Stimulated activated CD8-positive, alpha-beta memory T cell treated with anti-CD3 and anti-CD28 coated beads, Interleukin-4, amount 100 ng/mL, for 4 hours (primary cell): ENCODE measurements at places on chromosomes 16 and 17.

DNA sequence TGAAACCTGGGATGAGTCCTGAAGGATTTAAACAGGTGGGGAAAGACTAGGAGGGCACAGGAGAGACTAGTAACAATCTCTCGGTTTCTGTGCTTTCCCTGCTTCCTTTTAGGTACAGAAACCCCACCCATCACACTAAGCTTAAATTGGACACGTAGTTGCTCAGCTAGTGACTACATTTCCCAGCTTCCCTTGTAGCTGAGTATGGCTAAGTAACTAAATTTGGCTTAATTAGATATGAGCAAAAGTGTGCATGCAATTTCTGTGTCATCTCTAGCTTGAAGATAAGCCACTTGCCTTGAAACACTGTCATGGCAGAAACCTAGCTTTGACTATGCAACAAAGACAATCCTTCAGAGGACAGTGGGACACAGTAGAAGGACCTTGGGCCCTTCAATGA is 36.5 kb downstream of the CACNG1 start:
- no peak for DNase-seq

- DNase-seq = no peak
These were observed 2.8 kb downstream of the ACE start for GRCh38 chr17:63479495-63480184.

- DNase-seq = no peak
These were observed 1.8 kb downstream of the EEF2K start for GRCh38 chr16:22207715-22208360.

DNA sequence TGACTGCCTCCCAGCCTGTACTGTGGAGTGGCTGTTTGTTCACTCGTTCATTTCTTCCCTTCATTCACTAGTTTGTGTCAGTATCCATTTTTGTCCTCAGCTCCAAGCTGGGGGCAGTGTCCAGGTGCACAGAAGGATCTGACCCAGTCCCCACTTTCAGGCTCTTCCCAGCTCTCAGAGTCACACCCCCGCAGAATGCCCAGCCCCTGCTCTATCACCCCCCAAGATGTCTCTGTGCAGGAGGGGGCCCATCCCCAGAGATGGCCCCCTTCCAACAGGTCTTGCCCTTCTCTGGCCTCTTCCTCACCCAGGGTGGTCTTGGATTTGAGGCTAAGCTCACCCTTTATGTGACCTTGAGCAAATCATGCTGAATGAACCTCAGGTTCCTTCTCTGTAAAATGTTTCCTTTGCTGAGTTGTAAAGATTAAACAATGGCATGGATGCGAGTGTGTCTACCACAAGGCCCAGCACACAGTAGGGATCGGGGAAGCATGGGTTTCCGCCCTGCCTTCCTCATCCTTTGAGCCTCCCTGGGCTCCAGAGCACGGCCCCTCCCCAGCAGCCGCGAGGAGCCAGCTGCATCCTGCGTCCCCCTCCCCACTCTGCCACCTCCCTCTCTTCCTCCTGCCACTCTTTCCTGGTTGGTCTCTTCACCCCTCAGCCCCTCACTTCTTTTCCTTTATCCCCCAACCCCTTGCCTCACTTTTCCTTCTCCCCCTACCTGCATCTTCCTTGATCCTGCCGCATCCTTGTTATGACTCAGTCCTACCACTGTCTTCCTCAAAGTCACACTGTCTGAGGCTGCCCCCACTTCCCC is 2.8 kb downstream of the FBXL19 start:
- DNase-seq = no peak

DNA sequence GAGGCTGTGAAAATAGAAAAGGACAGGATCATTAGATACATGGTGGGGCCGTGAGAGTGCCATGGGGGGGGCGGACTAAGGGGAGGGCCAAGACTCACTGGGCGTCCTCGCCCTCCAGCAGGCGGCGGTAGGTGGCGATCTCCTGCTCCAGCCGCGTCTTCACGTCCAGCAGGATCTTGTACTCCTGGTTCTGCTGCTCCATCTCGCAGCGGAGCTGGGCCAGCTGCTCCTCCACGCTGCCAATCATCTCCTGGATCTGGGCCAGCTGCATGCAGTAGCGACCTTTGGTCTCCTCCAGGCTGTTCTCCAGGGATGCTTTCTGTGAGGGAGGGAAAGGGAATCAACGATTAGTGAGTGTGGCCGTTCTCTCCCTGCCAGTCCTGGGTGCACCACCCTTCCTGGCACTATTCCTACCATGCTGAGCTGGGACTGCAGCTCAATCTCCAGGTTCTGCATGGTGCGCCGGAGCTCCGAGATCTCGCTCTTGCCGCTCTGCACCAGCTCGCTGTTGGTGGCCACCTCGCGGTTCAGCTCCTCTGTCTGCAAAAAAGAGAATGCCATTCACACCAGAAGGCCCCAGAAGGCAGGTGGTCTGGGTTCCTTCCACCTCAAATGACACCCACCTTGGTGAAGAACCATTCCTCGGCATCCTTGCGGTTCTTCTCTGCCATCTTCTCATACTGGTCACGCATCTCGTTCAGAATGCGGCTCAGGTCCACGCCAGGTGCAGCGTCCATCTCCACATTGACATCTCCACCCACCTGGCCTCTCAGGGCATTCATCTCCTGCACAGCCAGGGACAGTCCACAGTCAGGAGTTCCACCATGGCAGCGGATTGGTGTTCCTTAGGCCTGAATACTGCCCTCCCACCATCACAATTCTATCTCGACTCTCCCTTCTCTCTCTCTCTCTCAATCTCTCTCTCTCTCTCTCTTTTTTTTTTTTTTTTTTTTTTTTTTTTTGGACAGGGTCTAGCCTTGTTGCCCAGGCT is 3.3 kb downstream of the KRT14 start:
- DNase-seq = no peak

- DNase-seq = no peak
These were observed 13.5 kb upstream of the BHLHA9 start for GRCh38 chr17:1256699-1257098.

GRCh38 chr16:57093666-57094564 is 1.5 kb downstream of the CPNE2 start:
- no peak for DNase-seq

DNA sequence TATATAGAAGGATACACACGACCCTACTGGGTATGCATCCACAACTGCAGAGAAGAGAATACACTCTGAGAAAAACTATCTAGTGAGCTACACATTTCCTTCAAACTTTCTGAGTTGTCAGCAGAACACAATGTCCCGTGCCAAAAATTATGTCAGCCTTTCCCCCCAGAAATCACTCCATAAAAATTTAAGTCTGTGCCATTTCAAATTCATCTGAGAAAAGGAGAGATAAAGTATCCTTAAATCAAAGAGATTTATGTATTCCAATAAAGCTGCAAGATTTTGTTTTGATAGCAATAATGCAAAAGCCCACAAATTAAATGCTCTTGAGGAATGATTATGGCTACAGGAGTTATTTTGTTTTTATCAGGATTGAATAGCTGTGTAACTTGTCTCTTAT is 760.1 kb downstream of the CDH11 start:
- DNase-seq = no peak

GRCh38 chr17:45305530-45306087 is 11.2 kb downstream of the MAP3K14 start:
- DNase-seq = no peak
